CD4-positive, alpha-beta T cell treated with Interferon gamma for 1 hour (primary cell): ENCODE measurements at places on chromosomes 7 and 10.

DNA sequence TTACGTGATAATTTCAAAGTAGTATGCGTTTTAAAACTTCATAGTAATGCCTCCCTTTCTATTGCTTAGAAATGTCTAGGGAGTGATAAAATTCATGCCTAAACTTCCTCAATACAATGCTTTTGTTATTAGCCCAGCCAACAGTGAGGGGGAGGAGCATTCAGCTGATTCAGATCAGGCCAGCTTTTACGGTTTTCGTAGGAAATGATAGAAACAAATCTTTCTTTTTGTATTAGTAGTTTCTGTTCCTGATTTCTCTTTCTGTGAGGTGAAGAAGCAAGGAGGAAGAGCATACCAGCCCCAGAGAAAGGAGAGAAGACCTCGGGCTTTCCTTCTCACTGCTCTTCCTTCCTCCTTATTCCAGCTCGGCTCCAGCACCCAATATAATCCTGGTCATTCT is 35.2 kb upstream of the ITPRID1 start:
- no peak for DNase-seq

GRCh38 chr10:6213257-6213905 is 10.6 kb downstream of the PFKFB3 start:
- no peak for DNase-seq

GRCh38 chr10:110009736-110010475 is 2.1 kb downstream of the ADD3 start:
- peak; percentile 43 for DNase-seq

GRCh38 chr7:82542665-82543064 is 99.1 kb upstream of the CACNA2D1 start:
- DNase-seq = no peak

- no peak for DNase-seq
Measured at GRCh38 chr10:79184145-79184625, 115.4 kb downstream of the ZMIZ1 start.

- DNase-seq = no peak
Measured at GRCh38 chr7:157482517-157483087, 145.8 kb downstream of the DNAJB6 start.

GRCh38 chr7:26514633-26515032 is 223.0 kb downstream of the SNX10 start:
- DNase-seq = no peak

GRCh38 chr7:17301471-17302456 is 3.3 kb downstream of the AHR start:
- DNase-seq = no peak

DNA sequence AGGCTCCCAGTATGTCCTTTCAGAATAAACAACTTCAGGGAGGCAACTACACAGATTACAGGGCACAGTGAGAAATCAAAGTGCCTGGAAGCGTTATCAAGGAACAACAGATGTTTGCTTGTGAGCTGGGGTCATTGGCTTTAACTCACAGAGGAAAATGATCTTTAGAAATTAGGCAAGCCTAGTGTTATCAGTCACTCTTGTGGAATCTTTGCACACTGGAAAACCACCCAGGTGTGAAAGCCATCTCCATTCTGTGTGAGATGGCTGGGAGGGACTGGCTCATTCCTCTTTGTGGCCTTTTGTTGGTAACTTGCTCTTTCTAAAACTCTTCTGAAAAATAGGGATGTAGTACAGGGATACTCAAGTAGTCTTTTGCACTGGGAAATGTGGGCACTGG is 716.0 kb downstream of the XPNPEP1 start:
- DNase-seq = no peak

DNA sequence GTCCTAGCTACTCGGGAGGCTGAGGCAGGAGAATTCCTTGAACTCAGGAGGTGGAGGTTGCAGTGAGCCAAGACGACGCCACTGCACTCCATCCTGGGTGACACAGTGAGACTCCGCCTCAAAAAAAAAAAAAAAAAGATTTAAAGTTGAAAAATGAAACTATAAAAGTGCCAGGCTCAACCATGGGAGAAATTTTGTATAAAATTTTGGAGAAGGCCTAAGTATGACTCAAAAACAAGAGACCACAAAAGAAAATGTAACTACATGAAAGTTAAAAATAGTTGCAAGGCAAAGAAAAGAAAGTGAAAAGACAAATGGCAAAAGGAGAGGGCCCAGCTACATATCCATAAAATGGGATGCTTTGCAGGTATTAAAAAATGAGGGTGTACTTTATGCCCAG is 104.1 kb downstream of the ARHGAP22 start:
- DNase-seq = no peak

- DNase-seq = no peak
Measured at GRCh38 chr10:90929179-90929578, 8.3 kb upstream of the ANKRD1 start.

GRCh38 chr10:77381750-77382149 is 255.9 kb downstream of the KCNMA1 start:
- no peak for DNase-seq

GRCh38 chr7:151129960-151130591 is 37.4 kb downstream of the GBX1 start:
- DNase-seq = no peak

GRCh38 chr7:27947586-27948278 is 207.8 kb downstream of the TAX1BP1 start:
- DNase-seq = no peak

- DNase-seq = no peak
Measured at GRCh38 chr7:119594956-119595355, 678.0 kb upstream of the KCND2 start.

DNA sequence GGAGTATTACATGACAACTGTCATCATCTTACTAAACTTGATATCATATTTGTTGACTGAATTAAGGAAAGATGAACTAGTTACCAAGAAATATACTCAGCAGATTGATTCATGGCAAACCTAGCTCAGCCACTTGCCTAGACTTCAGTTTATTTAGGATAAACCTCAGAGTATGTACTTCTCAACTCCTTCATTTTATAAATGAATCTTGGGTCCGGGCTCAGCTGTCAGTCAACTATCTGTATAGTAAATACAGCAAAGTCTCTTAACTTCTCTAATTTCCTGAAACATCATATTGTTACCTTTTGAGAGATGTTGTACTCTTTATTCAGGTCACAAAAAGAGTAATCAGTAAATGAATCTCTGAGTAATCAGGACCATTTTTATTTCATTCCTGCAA is 211.0 kb upstream of the KLF14 start:
- DNase-seq = no peak

- no peak for DNase-seq
Measured at GRCh38 chr10:75143353-75143752, 31.9 kb downstream of the SAMD8 start.

DNA sequence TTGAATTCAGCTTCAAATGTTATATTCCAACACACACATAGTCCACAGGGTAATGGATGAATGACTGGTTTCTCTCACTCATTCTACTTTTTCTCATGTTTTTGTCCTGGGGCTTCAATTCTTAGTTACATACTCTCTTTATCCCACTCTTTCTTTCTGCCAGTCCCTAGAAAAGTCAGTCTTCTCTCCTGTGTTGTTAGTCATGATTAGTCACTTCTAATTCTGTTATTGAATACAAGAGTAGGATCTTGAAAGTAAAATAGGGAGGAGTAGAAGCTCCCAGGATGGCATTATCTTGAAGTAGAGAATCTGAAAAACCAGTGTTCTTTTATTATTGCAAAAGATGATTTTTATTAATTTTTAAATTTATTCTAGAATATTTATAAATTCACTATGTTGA is 45.5 kb upstream of the CALCR start:
- DNase-seq = no peak

- DNase-seq = no peak
Measured at GRCh38 chr10:78768041-78768835, 300.5 kb upstream of the ZMIZ1 start.

GRCh38 chr7:29780346-29780745 is 26.0 kb upstream of the WIPF3 start:
- DNase-seq = no peak

DNA sequence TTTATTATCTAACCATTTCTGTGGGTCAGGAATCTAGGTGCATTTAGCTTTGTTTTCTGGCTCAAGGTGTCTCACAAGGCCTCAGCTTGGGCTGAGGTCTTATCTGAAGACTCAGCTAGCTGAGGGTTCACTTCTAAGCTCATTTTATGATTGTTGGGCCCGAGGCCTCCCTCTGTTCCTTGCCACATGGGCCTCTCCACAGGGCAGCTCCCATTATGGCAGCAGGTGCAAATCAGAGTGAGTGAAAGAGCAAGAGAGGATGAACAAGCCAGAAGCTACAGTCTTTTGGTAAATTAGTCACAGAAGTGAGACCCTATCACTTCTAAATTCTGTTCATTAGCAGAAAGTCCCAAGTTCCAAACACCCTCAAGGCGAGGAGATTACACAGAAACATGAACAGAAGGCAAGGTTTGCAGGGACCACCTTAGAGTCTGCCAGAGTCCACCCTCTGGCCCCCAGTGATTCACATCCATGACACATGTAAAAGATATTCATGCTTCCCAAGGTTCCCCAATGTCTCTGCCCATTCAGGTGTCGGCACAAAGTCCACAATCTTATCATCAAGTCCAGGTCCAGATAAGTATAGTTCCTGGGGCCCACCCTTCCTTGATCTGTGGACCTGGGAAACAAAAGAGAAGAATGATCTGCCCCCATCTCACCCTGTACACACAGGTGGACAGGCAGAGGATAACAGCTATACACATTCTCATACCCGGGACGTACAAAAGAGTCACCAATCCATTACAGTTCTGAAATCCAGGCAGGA is 23.7 kb downstream of the FIGNL1 start:
- no peak for DNase-seq

DNA sequence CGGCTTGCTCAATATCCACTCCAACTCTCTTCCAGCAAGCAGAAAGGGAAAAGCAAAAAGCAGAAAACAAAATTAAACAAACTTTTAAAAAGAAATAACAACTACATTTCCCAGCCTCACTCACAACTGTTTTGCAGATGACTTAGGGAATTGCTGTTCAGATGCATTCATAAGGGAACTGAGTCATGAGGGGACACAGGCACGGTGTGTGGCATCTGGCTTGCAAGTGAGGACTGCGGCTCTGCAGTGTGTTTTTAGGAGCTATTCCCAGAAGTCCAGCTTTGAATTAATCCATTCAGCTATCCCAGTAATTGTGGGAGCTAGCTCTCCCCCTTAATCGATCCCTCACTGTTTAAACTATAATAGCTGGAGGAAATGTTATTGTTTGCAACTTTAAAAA is 30.3 kb downstream of the PTN start:
- no peak for DNase-seq

DNA sequence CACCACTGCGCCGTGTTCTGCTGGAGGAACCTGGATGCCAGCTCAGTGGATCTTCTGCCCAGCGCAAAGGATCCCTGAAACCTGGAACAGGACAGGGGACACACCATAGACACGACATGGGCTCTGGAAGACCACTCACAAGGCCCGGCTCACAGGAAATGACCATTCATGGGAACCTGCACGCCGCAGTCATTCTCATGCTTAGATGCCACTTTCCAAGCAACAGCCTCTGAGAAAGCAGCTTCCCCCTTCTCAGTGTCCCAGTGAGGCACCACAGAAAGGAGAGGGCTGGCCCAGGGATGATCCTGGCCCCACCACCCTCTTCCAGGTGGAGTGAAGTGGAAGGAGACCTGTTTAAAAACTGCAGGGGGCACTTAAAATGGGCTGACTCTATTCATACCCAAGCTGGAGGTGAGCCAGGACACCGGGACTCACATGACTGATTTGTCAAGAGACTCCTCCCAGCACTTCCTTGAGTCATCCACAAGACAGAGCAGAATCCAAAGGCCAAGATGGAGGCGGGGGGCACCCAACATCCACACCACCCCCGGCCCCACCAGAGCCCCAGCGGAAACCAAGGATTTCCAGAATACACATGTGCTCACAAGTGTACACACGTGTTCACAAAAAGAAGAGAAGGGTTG is 11.2 kb downstream of the CTBP2 start:
- peak; percentile 20 for DNase-seq

DNA sequence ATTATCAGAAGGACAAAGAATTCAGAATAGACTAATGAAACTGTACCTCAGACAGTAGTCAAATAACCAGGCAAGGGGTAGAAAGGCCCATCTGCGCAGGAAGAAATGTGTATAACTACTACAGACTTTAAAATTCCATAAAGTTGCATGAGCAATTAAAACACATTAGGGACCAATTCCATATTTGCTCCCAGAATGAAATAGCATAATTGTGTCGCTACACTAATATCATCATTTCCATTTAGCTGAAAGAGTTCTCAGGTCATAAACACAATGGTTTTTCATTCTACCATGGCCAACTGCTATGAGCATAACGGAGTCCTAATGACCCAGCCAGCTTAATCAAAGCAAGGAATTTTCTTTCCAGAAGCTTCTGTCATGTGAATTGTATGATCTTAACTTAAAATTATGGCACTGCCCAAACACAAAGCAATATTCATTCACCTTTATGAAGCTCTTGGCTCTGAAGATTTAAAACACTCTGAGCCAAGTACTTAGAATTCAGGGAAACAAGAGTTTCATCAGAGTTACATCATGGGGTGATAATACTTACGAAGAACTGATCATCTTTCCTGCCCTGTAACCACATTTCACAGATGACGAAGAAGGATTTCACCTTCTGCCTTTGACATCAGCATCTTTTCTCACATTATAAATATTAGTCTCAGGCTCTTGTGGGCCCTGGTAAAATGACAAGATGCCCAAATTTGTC is 98.1 kb upstream of the DOCK1 start:
- DNase-seq = no peak

GRCh38 chr10:115818012-115818411 is 455.0 kb downstream of the GFRA1 start:
- no peak for DNase-seq

DNA sequence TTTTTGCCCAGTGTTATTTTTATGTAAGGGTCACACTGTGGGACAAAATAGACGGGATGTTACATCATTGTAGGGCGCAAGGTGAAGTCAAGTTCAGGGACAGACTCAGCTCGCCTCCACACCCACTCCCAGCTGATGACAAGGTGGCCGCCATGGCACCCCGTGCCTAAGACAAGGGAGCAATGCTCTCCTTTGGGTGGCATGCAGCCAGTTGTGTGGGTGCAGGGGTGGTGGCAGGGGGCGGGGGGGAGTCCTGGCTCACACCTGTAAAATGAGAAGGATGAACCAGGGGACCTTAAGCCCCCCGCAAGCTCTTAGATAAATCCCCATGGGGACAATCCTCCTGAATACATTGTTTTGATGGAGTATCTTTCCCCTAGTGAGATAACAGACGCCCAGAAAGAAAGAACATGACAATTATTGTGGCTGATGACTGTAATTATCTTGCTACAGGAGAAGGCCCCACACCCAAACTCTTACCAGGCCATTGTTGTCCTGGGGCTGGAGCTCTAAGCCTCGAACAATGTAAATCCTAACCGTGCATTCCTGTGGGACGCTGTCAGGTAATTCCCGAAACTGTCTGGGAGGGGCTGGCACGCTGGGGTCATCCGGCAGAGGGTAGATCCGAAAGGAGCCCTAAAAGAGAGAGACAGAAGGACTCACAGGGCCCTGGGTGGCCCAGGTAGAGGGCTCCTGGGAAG is 148.7 kb downstream of the MYOF start:
- DNase-seq = no peak

- DNase-seq = no peak
Measured at GRCh38 chr10:28963539-28964221, 286.4 kb downstream of the BAMBI start.

DNA sequence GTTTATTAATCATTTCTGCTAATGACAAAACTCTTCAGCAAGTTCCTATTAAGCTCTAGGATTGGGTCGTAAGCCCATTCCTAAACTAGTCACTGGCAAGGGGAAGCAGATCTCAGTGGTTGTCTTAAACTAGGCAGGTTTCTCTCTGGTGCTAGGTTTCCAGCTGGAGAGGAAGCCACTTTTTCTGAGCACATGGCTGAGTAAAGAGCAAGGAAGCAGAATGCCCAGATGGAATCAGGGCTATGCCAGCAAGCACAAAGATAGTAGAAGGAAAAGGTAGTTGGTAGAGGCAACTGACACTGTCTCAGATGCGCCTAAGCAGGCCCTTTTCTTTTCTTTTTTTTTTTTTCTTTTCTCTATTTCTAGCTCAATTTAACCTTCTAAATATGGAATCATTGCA is 224.9 kb downstream of the EXOC4 start:
- no peak for DNase-seq
